Dermis blood vessel endothelial cell (primary cell): ENCODE measurements at places on chromosomes 2 and 18. TPM values are rescaled to one million over a fixed set of nuclear protein-coding genes. Genes with fewer than 3 reads are reported as not detected.

TNS1 gene
- total RNA-seq: 45.8 and 65.6 TPM in 2 replicates

HRH4 gene
- total RNA-seq: 0.19 TPM in 1 of 2 replicates, not detected in the other

DNA sequence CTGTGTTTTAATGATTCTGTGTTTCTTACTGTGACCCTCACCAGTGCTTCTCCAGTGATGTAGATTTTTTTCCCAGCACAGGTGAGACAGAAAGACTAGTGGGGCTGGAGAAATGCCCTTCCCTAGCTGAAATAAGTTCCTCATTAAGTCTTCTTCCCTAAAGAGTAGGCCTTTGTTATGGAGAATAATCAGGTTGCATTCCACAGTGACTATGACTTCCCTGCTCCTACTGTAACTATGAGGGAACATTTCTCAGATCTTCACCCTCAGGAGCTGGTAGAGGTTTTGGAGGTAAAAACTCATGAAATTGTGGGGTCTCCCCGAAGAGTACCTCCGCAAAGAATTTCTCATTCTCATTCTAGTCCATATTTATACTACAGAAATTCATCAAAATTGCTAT lies 286.2 kb downstream of the GRB14 start:
- DNase-seq: no peak

DNA sequence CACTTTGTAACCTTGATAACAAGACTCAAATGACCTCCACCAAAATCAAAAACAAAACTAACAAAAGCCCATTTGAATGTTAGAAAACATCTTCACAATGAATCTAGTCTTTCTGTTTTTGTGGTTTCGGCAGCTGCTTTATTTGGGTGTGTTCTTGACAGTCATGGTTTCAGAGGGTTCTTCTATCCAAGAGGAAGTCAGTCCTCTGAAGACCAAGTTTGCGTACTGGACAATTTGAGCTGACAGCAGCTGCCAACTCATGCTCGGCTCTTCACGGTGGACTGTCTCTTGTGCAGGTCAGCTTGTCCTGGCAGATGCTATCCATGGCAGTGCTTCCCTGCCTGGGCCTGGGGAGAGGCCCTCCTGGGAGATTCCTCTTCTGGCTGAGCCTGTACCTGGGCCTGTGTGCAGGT lies 91.0 kb downstream of the TMEM17 start:
- DNase-seq: no peak

TLX2 gene
- 0.17 TPM in 1 of 2 replicates, not detected in the other for total RNA-seq

PARD6G gene
- 25.4 and 60.2 TPM in 2 replicates for total RNA-seq

- no peak for DNase-seq
Measured at GRCh38 chr18:36415625-36416024, 118.1 kb downstream of the FHOD3 start.

DNA sequence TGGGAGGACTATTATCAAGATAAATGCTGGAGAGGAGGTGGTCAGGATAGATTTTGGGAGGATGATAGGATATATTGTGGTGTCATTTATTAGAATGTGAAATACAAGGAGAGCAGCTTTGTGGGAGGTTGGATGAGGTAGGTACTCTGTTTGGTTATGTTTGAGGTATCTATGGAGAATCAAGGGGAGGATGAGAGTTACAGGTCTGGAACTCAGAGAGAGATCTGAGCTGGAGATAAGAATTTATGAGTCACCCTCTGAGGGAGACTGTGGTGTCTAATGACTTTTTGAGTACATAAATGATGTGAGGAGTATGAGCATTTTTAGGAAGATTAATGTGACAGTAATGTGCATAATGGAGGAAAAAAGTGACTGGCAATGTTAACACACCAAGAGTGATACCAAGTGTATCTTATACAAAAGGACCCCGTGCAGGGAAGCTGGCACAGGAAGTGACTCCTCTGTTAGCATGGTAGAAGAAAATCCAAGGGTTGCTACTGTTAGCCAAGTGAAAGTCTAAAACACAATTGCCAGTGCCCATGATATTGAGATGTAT lies 48.2 kb downstream of the CRIM1 start:
- DNase-seq: peak; percentile 84

DNA sequence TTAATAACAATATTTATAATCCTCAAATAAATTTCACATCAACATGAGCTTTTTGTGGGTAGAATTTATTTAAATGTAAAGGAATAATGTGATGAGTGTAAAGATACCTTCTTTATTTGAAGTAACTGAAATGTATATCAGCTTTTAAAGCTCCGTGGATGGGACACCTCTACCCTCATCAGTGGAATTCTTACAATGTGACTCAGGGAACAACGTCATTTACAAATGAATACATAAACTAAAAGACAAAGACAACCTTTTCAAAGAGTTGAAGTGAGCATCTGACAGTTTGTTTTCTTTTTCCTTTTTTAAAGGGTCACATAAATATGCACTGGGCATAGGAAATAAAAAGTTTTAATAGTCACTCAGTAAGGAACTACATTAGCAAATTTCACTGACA lies 1127.0 kb upstream of the CRIM1 start:
- DNase-seq: no peak

DNA sequence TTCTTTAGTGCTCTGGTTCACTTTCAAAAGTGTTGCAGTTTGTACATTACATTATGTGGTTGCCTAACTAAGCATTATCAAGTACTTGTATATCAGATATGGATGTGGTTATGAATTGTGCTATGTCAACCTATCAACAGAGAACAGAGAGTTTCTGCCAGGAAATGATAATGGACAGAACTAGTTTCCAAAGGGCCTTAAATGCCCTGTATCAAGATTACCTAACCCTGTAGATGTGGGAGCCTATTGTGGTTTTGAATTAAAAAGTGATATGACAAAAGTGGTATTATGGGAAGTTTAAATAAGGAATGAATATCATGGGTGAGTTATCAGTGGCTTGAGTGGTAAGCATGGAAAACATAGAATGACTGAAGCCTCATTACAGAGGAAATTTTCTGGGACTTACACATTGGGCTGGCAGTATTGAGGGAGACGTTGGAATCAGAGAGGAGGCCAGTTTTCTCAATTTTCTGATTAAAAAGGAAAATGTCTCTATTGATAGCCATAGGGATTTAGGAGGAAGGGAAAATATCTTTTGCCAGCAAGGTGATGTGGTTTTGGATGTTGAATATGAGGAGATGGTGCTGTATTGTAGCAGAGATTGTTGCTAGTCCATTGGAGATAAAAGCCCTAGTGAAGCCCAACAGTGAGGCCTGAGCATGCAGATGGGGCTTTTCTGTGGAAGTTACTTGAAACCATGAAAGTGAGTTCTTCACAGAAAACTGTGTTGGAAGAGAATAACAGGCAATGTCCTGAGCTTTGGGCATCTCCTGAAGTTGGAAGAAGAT lies 140.7 kb downstream of the TTC27 start:
- no peak for DNase-seq

GRCh38 chr2:215394102-215394805 lies 41.6 kb downstream of the FN1 start:
- no peak for DNase-seq
